PC-3 (cell line): ENCODE measurements at places on chromosomes 1 and 21. TPM values are rescaled to one million over a fixed set of nuclear protein-coding genes. Genes with fewer than 3 reads are reported as not detected.

The FOXD3 gene
- total RNA-seq, result 0.17 TPM in 1 of 2 replicates, not detected in the other

The PLA2G5 gene
- not detected in 2 replicates for total RNA-seq

The NEXN gene
- total RNA-seq, result 3.1 and 3.5 TPM in 2 replicates

The SLC44A5 gene
- not detected in 2 replicates for total RNA-seq

The UBIAD1 gene
- 14.5 and 14.8 TPM in 2 replicates for total RNA-seq

The PRKAA2 gene
- total RNA-seq, result 3.4 and 4.5 TPM in 2 replicates
